ENCODE measurements at places on chromosomes 16 and 17. TPM values are rescaled to one million over a fixed set of nuclear protein-coding genes. Genes with fewer than 3 reads are reported as not detected.

Gene HOXB5
- total RNA-seq: not detected

Gene MYH11
- total RNA-seq: 2.0 TPM

Gene SLFN14
- 0.21 TPM for total RNA-seq

DNA sequence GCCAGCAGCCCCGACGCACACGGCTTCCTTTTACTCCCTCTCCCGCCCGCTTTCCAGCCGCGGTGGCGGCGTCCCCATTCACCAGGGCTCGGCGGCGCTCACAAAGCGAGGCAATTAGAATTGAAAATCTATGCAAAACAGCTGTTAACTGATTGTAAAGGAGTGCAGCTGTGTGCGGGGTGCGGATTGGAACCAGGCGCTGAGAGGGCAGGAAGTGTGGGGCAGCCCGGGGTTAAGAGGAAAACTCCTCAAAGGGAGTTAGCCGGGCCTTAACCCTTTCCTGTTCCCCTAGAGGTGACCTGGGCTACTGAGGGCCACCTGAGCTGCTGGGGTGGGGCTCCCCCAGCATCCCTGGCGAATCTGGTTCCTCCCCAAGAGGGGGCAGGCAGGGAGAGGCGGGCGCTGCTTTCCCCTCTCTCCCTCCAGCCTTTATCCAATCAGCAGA lies 5.8 kb upstream of the GSE1 start:
- peak; percentile 55 for DNase-seq
- peak overlapping the region; percentile 76 for H3K27ac ChIP-seq
- no peaks in the 10 kb centered on the region for H3K27me3 ChIP-seq
- H3K36me3 ChIP-seq: no peaks in the 10 kb centered on the region
- peak overlapping the region; percentile 5 for H3K4me3 ChIP-seq

DNA sequence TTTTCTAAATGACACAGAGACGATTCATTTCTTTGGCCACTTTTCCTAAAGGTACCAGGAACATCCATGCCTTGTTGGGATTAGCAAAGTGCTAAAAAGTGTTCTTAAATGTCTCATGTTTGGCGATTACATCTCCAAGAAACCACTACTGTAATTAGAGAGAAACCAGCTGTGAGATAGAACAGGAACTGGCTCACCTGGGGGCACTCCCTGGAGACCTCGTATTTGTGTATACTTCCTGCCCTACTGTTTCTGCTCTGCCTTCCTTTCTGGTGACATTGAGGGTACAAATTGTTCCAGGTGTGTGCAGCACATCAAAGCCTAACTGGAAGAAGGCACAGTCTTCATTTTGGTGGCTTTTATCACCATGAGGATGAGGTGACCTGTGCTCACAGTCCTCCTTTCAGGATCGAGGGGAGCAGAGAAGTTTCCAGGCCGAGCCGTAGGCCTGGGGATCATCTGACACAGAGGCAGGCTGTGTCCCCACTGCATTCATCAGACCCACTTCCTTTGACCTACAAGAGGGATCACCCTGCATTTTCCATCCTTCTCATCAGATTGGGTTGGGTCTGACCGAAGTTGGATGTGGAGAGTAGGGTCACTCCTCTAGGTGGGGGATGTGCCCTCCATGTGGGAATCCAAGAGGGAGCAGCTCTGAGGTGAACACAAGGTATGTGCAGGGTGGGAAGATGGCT lies 23.7 kb downstream of the CCL4 start:
- no peak overlapping the region for H3K4me3 ChIP-seq
- peaks cover 8% of the 10 kb centered on the region for H3K27me3 ChIP-seq
- peaks cover 11% of the 10 kb centered on the region for H3K4me1 ChIP-seq
- no peak for DNase-seq
- no peak overlapping the region for H3K27ac ChIP-seq

DNA sequence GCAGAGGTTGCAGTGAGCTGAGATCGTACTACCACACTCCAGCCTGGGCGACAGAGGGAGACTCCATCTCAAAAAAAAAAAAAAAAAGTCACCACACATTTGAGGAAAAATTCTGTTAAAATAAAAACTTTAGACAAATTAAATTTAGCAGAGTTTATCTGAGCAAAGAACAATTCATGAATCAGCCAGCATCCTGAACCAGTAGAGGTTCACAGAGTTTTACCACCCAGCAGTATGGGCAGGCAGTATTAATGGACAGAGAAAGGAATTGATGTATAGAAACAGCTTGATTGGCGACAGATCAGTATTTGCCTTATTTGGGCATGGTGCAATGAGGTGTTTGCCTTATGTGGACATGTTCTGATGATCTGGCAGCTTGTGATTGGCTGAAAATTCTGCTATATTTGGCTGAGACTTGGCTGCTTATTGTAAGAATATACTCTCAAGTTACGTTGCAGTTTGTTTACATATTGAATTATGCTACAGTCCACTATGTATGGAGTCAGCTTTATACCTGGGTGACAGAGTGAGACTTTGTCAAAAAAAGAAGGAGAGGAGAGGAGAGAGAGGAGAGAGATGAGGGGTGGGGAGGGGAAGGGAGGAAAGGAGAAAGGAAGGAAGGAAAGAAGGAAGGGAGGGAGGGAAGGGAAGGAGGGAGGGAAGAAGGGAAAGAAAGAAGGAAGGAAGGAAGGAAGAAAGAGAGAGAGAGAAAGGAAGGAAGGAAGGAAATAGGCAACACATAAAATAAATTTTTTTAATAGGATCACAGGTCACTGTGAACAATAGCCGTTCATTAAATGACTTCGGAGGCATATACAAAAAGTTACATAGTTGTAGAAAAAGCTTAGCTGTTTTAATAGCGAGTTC lies 14.6 kb downstream of the ABCC3 start:
- H3K27me3 ChIP-seq: no peaks in the 10 kb centered on the region
- no peak overlapping the region for H3K27ac ChIP-seq
- no peak for DNase-seq
- H3K36me3 ChIP-seq: no peaks in the 10 kb centered on the region
- no peak overlapping the region for H3K4me3 ChIP-seq

Data from cardiac muscle cell (in vitro differentiated cells and primary cell).